ENCODE measurements at places on chromosomes 7 and 10.
A peak's percentile ranks its signal among the peaks of the same experiment; 100 is the strongest.

- H3K27me3 ChIP-seq = no peaks in the 10 kb centered on the region
- DNase-seq = no peak
- no peak overlapping the region for H3K4me3 ChIP-seq
- no peak overlapping the region for H3K27ac ChIP-seq
- peaks cover 10% of the 10 kb centered on the region for H3K4me1 ChIP-seq
Measured at GRCh38 chr10:14617852-14618251, 156.8 kb downstream of the FAM107B start.

GRCh38 chr7:141911391-141911790, 4.8 kb upstream of the OR9A4 start:
- H3K36me3 ChIP-seq = no peaks in the 10 kb centered on the region
- H3K4me1 ChIP-seq = no peaks in the 10 kb centered on the region
- H3K27ac ChIP-seq = no peak overlapping the region

- H3K4me3 ChIP-seq = no peak overlapping the region
- no peak overlapping the region for H3K27ac ChIP-seq
- H3K36me3 ChIP-seq = no peaks in the 10 kb centered on the region
Measured at GRCh38 chr10:92405419-92405924, 114.5 kb downstream of the MARCHF5 start.

DNA sequence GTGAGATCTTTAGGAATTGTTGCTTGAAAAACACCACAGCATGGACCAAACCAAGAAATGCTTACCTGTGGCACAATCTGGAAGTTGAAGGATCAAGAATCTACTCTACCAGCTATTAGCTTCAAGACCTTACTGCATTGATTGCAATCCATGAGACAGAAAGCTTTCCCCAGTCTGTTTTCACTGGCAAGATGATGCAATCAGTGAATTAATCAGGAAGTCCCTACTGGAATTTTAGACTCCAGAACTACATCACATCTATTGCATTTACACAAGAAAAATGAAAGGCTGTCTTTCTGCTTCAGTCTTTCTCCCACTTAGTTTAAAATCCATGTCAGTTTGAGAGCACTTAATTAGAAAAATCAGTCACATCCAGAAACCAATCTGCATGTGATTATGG, 191.7 kb downstream of the TFEC start:
- H3K4me1 ChIP-seq = no peaks in the 10 kb centered on the region
- H3K36me3 ChIP-seq = no peaks in the 10 kb centered on the region
- H3K27ac ChIP-seq = no peak overlapping the region

DNA sequence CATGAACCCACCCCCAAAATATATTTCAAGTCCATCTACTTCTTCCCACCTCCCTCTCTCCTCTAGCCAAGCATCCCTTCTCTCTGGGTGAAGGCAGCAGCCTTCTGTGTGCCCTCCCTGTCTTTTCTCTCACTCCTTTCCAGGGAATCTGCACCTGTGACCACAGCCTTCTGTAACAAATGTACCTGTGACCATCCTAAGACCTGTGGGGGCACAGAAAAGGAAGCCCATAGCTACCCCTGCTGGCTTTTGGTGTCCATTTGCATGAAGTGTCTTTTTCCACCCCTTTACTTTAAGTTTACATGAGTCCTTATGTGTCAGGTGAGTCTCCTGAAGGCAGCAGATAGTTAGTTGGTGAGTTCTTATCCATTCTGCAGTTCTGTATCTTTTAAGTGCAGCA, 2.0 kb upstream of the TBXAS1 start:
- no peak overlapping the region for H3K4me3 ChIP-seq
- H3K27ac ChIP-seq = no peak overlapping the region
- no peak for DNase-seq
- no peaks in the 10 kb centered on the region for H3K27me3 ChIP-seq
- no peaks in the 10 kb centered on the region for H3K36me3 ChIP-seq

DNA sequence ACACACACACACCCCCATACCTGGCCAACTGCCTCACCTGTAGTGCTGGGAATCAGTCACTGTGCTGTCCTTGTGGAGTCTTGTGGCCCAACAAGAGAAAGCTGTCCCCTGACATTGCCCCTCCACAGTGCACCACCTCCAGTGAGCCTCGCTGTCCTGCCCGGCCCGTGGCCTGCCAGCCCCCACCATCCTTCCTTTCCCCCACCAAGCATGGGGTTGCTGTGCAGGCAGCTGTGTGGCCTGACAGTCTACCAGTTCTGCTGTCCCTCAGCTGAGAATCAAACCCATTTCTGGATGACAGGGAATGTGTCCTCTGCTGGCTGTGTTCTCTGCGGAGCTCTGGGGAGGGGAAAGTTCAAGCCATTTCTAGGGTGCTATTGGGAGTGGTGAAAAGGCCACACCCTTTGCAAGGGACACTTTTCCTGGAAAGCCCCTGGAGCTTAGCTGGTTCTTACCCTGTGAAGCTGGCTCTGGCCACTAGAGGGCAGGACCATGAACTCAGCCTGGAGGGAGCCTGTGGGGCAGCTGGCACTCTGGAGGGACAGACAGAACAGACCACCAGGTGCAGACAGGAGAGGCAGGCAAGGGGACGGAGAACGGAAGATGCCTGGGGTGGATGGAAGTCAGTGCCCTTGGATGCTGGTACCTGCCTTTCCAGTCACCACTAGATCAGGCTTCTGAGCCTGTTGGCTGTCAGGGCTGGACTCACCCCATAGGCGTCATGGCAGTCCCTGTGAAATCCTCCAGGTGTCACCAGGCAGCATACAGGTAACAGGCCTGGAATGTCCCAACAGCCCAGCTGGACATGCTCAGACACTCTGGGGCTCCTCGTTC, 10.5 kb upstream of the MTPAP start:
- H3K4me3 ChIP-seq = no peak overlapping the region
- DNase-seq = no peak
- no peaks in the 10 kb centered on the region for H3K27me3 ChIP-seq
- H3K27ac ChIP-seq = no peak overlapping the region
- H3K4me1 ChIP-seq = no peaks in the 10 kb centered on the region
- H3K36me3 ChIP-seq = no peaks in the 10 kb centered on the region

DNA sequence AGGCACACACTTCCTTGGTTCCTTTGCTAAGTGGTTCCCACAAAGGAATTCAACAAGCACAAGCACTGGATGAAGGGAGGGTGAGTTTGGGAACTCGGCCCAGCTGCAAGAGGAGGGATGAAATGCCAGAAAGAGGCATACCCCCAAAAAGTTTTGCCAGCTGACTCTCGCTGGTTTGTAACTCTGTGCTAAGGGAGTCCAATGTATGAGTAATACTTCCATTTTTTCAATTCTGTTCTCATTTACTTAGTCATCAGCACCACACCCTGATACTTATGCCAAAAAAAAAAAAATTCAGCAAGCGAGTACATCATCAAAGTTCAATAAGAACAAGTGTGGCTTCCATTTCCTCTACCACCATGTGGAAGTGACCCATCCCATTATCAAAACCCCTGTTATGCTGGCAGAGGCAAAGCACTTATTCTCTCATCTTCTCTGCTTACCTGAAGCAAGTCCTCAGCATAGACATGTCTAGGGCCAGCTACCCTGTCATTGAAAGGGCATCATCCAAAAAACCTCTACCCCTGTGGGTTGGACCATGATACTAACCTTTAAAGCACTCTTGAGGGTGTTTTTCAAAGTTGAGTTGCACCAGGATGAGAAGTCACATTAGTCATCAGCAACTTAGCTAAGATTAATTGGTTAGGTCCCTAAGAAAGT, 6.9 kb upstream of the HYCC1 start:
- no peak overlapping the region for H3K4me3 ChIP-seq
- no peaks in the 10 kb centered on the region for H3K27me3 ChIP-seq
- H3K27ac ChIP-seq = peak overlapping the region; percentile 56
- peaks cover 26% of the 10 kb centered on the region for H3K4me1 ChIP-seq
- no peaks in the 10 kb centered on the region for H3K36me3 ChIP-seq
- peak; percentile 10 for DNase-seq

DNA sequence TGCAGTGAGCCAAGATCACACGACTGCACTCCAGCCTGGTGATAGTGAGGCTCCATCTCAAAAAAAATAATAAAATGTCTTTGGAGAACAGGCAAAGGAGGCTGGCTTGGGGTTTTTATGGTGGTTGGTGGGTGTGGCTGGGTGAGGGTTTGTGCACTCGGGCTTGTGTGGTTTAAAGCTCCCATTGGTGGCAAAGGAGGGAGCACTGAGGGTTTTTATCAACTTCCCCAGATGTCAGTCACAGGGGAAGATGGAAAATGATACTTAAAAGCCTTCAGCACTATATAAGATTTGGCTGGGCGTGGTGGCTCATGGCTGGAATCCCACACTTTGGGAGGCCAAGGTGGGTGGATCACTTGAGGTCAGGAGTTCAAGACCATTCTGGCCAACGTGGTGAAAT, 16.3 kb upstream of the RNF216 start:
- H3K27me3 ChIP-seq = no peaks in the 10 kb centered on the region
- H3K4me1 ChIP-seq = no peaks in the 10 kb centered on the region
- H3K36me3 ChIP-seq = no peaks in the 10 kb centered on the region
- no peak overlapping the region for H3K27ac ChIP-seq

- no peak for DNase-seq
- no peak overlapping the region for H3K27ac ChIP-seq
- H3K4me3 ChIP-seq = no peak overlapping the region
- no peaks in the 10 kb centered on the region for H3K27me3 ChIP-seq
- no peaks in the 10 kb centered on the region for H3K36me3 ChIP-seq
Measured at GRCh38 chr10:101331956-101332355, 22.0 kb upstream of the BTRC start.

- H3K4me1 ChIP-seq = no peaks in the 10 kb centered on the region
- no peak overlapping the region for H3K27ac ChIP-seq
Measured at GRCh38 chr10:52965938-52966401, 193.4 kb upstream of the MBL2 start.

DNA sequence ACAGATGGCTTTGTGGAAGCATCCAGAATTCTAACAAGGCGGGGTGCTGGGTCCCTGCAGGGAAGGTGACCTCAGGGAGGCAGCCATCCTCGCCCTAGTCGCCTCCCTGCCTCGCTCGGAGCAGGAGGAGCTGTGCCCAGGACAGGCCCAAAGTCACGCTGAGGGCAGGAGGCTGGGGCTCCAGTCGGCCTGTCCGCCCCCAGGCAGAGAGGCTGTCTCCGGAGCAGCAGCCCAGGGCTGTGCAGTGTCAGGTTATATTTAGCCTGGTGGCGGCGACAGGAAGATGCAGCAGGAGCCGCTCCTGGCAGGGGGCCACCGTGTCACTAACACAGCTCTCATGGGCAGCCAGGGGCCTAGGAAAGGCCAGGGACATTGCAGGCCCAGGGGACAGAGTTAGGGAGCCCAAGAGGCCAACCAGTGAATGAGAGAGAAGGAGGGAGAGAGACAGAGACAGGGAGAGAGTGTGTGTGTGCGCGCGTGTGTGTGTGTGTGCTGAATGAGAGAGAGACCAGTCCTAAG, 13.5 kb downstream of the KCNH2 start:
- DNase-seq = no peak
- no peak overlapping the region for H3K27ac ChIP-seq
- no peaks in the 10 kb centered on the region for H3K36me3 ChIP-seq
- no peaks in the 10 kb centered on the region for H3K27me3 ChIP-seq
- no peaks in the 10 kb centered on the region for H3K4me1 ChIP-seq
- H3K4me3 ChIP-seq = no peak overlapping the region

DNA sequence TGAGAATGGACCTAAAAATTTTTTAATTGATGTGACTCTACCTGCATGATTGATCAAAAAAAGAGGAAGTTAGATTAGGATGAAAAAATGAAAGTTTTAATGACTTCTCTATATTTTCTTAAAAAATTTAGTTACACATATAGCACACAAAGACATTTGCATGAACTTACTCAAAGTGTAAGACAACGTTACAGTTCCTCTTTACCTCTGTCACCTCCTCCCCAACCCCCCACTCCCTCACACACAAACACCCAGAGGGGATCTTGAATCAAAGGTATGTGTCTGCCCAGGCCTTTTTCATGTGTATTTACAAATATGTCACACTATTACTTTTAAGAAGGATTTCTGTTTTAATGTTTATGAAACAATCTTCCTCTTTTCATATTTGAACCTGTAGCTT, 20.6 kb upstream of the CDCA7L start:
- H3K4me1 ChIP-seq = no peaks in the 10 kb centered on the region
- DNase-seq = no peak
- H3K4me3 ChIP-seq = no peak overlapping the region
- H3K27me3 ChIP-seq = no peaks in the 10 kb centered on the region

DNA sequence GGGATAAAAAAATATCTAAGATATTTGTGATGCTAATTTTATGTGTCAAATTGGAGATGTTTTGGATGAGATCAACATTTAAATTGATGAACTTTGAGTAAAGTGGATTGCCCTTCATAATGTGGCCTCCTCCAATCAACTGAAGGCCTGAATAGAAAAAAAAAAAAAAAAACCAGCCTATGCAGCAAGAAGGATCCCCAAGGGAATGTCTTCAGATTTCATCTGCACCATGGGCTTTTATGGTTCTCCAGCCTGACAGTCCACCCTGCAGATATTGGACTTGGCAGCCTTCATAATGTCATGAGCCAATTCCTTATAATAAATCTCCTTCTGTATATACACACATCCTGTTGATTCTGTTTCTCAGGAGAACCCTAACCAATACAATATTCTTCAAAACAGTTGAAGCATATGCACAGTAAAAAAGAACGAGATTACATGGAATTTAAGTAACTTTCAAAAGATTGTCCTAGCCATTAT, 316.9 kb upstream of the PLXDC2 start:
- H3K4me3 ChIP-seq = no peak overlapping the region
- no peaks in the 10 kb centered on the region for H3K27me3 ChIP-seq
- H3K36me3 ChIP-seq = no peaks in the 10 kb centered on the region
- no peak for DNase-seq

DNA sequence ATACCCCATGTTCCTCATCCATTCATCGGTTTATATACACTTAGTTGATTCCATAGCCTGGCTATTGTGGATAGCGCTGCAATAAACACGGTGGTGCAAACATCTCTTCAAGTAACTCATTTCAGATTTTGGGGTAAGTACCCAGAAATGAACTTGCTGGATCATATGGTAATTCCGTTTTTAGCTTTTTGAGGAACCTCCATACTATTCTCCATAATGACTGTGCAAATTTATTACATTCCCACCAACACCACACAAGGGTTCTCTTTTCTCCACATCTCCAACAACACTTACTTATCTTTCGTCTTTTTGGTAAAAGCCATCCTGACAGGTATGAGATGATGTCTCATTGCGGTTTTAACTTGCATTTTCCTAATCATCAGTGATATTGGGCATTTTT, 3.7 kb downstream of the NPFFR1 start:
- H3K4me1 ChIP-seq = peaks cover 3% of the 10 kb centered on the region
- no peaks in the 10 kb centered on the region for H3K36me3 ChIP-seq
- DNase-seq = no peak
- no peak overlapping the region for H3K27ac ChIP-seq
- peaks cover 11% of the 10 kb centered on the region for H3K27me3 ChIP-seq

- peaks cover 4% of the 10 kb centered on the region for H3K36me3 ChIP-seq
- no peak for DNase-seq
- H3K4me3 ChIP-seq = no peak overlapping the region
- no peak overlapping the region for H3K27ac ChIP-seq
- peaks cover 15% of the 10 kb centered on the region for H3K4me1 ChIP-seq
- H3K27me3 ChIP-seq = no peaks in the 10 kb centered on the region
Measured at GRCh38 chr10:79127151-79127961, 58.6 kb downstream of the ZMIZ1 start.

GRCh38 chr10:29876008-29876555, 183.3 kb downstream of the JCAD start:
- H3K4me1 ChIP-seq = peaks cover 21% of the 10 kb centered on the region
- no peak overlapping the region for H3K4me3 ChIP-seq
- peak overlapping the region; percentile 93 for H3K27ac ChIP-seq
- no peak for DNase-seq
- H3K27me3 ChIP-seq = no peaks in the 10 kb centered on the region

Measured in thoracic aorta (tissue), 2 donors.